NT2/D1 (cell line): ENCODE measurements at places on chromosomes 11 and 22.

GRCh38 chr22:49214976-49215375 is 612.7 kb downstream of the BRD1 start:
- no peak for DNase-seq

- DNase-seq = no peak
These were observed 7.7 kb downstream of the CREB3L1 start for GRCh38 chr11:46285173-46285572.

GRCh38 chr11:19242179-19242932 is 1.6 kb upstream of the E2F8 start:
- DNase-seq = no peak

GRCh38 chr11:127259102-127259501 is 258.5 kb upstream of the KIRREL3 start:
- DNase-seq = no peak

- DNase-seq = no peak
These were observed 946.0 kb downstream of the FAM181B start for GRCh38 chr11:81787584-81788049.

DNA sequence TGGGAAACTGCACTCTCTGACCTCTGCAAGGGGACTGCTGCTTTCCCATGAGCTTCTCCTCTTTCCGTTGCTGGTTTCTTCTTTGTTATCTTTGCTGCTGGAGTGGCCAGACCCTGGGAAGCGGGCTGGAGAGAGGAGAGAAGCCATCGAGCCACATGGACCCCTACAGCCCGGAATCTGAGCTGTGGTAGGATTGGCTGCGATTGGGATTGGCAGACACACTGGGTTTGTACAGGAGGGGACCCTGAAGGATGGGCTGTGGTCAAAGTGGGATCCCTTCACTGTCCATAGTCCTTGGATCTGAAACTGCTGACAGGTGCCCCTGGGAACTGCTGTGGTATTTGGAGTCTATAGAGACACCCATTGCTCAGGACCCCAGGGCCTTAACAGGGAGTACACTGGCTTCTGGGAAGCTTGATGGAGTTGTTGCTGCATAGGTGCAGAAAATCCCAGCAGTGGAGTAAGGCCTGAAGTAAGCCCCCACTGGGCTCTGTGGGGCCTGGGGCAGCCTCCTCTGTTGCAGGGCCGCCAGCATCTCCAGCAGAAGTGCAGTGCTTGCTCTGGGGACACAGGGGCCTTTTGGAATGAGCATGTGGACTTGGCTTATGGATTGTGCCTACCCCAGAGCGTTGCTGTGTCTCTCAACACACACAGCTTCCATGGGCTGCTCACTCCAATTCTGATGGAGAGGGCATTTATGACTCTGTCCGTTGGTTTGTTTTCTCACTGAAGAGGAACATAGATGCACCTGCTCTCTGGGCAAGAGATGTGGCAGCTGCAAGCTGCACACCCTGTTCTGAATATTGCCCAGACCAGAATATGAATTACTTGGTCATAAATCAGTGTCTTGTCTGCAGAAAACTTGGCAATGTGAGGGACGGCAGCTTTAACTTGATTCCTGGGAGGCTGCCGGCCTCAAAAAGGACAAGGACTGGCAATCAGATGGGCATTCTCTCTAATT is 32.0 kb downstream of the BCR start:
- no peak for DNase-seq

DNA sequence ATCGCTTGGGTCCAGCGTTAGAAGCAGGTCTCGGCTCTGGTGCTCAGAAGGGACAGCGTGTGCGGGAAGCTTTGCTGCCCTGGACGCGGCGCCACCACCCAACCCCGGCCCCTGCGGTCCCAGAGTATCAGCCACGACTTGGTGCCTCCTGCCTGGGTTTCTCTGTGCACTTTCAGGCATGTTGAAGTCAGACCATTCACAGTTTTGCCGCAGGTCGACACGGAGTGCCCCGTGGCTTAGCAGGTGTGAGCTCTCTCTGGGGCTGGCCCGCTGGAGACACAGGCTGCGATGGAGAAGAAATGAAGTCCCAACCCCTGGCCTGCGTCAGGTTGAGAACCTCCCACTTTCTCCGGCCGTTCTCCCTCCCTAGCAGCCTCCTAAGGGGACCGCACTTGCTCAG is 494.5 kb downstream of the BRD1 start:
- no peak for DNase-seq

GRCh38 chr11:109668973-109669634 is 247.1 kb downstream of the C11orf87 start:
- DNase-seq = no peak

DNA sequence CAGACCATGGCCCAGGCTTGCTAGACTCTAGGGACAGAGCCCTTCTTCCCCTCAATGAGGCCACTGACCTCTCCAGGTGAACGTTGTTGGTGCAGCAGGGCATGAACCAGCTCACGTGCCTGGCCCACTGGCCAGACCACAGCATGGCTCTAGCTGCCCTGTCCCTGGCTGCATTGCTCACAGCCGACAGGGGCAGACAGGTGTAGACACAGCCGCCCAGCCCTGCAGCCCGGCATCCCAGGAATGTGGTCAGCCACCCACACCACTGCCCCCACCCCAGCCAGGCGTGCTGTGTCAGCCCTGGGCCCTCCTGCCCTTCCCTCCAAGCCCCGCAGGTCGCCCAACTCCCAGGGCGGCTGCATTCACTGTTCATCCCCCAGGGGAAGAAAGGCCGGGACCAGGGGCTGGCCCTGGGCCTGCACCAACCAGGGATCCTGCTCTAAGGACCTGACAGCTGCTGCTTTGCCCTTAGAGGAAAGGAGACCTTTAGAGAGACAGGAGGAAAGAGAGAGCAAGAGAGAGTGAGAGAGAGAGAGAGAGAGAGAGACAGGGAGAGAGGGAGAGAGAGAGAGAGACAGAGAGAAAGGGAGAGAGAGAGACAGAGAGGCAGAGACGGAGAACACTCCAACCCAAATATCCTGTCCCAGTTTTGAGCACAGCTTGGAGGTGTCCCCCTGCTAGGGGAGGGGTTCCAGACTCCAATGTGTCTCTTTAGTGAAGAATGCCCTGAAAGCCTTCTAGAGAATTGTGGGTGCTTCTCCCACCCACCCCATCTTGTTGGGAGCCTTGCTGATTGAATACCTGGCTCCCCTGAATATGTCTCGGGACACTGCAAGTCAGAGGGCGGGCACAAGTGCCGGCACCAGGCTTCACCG is 44.2 kb upstream of the LINC01488 start:
- DNase-seq = no peak

DNA sequence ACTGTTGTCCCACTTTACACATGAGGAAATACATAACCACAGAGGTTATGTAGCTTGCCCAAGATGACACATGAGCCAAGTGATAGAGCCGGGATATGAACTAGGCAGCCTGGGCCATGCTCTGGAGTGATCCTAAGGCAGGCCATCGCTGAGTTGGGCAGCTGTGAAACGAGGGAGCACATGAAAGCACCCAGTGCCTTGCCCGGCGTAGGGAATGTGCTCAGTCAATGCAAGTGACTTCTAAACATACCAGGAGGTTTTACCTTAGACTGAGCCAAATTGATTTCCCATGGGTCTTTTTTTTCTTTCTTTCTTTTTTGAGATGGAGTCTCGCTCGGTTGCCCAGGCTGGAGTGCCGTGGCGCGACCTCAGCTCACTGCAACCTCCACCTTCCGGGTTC is 10.5 kb downstream of the GRIK4 start:
- no peak for DNase-seq

DNA sequence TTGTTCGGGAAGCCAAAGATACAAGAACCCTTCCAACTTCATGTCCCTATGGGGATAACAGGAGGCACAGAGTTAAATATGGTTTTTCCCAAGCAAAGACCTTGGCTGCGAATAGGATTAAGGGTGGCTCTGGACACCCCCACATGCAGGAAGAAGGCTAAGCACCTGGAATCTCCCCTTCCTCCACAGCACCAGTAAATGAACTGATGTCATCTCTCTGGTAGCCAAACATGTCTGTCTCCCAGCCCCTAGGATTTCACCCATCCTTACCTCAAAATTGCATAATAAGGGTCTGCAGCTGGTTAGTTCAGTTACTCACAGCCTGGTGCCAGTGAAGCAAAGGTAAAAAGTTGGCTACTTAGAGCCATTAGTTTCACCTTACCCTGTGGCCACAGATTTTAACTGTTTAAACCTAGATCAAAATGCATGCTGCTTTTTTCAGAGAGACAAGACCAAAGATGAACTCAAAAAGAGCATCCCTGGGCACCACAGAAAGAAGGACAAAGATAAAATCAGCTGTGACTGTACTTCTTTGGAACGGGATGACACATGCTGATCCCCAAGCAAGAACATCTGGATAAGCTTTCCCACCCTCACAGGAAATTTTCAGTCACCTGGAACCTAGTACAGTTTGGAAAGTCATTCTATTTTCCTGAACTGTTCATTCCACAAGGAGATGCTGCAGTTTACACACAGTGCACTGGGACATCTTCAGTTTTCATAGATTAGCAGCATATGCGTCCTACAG is 77.2 kb upstream of the AKIP1 start:
- DNase-seq = no peak

- no peak for DNase-seq
These were observed 152.8 kb downstream of the CHST1 start for GRCh38 chr11:45512471-45513148.

DNA sequence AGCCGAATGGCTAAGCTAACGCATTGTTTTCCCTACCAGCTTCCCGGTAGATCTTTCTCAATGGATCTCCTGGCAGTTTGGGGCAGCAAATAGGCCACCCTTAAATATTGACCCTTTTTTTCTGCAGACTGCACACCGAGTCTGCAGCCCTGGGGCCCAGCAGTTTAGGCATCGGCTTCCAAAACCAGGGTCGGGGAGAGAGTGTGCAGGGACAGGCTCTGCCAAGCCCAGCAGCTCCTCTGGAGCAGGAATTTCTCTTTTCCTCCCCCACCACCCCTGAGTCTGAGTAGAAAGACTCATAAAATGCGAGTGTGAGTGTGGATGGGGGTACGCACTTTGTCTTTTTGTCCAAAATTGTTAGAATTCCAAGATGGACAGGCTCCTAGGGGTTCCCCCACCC is 113.2 kb downstream of the FEZ1 start:
- DNase-seq = no peak

GRCh38 chr11:44171518-44171917 is 76.0 kb downstream of the EXT2 start:
- no peak for DNase-seq

- DNase-seq = no peak
These were observed 5.6 kb downstream of the DDX6 start for GRCh38 chr11:118785362-118785761.

- no peak for DNase-seq
These were observed 23.3 kb downstream of the MICALL1 start for GRCh38 chr22:37929390-37929789.

DNA sequence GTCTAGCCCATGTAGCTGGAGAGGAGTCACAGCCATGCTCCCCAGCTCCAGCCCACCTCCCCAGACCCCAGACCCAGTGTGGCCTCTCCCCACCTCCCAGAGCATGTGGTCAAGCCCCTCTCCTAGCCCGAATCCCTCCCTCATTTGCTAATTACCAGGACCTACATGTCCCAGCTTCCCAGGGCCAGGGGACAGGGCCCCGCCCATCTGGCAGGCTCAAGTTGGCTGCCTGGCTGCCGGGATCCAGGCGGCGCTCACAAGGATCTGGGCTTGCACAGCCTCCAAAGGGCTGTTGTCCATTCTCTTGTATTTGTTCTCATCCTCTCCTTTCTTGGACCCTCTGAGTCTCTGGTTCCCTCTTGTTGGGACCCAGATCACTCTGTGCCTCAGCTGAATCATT is 4.6 kb upstream of the MIF start:
- no peak for DNase-seq

GRCh38 chr11:98003606-98004371 is 1017.0 kb upstream of the CNTN5 start:
- DNase-seq = no peak

GRCh38 chr11:109604481-109605400 is 182.8 kb downstream of the C11orf87 start:
- no peak for DNase-seq

DNA sequence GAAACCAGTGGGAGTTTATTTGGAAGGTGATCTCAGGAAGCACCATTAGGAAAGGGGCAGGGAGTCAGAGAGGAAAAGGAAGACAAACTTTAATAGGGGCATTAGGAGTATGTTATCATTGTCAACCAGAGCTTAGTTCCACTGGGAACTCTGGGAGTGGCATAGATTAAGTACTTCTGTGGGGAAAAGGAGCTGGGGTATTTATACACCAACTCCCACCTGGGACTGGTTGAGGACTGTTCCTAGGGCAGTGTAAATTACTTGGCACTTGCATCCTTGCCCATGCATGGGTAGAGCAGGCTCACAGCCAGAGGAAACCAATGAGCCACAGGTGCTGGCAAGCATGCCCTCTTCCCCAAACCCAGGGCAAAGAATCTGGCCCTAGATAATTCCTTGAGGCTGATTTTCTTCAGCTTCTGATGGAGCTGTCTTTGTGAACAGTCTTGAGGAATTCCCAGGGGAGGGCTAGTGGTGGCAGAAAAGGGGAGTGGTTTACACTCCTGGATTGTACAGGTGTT is 541.2 kb downstream of the MIAT start:
- DNase-seq = no peak

DNA sequence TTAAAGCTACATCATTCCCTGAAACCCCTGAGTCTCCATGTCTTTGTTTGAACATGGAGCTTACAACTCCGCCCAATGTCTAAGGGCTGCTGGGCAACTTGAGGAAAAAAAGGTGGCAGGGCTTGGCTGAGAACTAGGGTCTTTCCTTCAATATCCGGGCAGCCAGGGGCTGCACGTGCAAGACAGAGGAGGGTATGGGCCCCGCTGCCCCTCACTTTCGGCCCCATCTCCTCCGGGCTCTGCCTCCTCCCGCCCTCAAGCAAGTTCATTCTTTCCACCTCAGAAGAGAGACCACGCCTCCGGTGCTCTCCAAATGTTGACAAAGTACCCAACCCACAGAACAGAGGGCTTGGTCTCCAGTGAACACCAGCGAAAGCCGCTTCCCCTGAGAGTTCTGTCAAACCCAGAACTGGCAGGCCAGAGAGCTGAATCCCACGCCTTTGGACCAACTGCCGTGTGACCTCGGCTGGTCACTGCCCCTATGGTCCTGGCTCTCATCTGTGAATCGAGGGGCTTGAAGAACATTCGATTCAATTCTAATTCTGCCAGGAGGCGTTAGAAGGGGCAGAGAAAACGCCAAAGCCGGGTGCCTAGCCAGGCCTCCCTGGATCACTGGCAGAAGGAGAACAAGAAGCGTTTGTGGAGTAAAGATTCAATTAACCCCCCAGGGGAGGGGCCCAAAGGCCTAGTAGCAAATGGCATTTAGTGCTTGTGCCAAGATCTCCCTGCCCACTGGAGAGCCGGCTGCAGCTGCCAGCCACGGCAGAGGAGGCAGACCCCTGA is 7.3 kb downstream of the PDGFB start:
- DNase-seq = no peak

DNA sequence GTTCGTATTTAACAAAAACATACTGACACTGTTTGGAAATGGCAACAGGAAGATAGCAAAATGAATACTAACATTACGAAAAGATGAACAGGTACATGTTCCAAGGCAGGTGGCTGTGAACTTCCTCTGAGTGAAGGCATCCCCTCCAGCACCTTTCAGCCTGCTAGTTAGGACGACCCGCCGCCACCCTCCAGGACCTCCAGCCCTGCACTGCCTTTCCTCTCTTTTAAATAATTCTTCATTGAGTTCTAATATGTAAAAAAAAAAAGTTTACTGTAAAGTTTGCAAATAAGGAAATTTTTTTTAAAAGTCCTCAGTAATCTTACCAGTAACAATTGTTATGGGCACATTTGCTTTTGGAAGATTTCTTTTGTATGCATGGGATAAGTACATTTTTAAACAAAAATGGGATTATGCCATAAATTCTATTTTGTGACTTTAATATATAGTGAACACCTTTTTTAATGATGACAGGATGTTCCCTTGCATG is 6.0 kb downstream of the NEAT1 start:
- DNase-seq = no peak

- DNase-seq = no peak
These were observed 305.0 kb downstream of the TBC1D22A start for GRCh38 chr22:47067321-47067890.
